ENCODE measurements at places on chromosomes 4 and X.

DNA sequence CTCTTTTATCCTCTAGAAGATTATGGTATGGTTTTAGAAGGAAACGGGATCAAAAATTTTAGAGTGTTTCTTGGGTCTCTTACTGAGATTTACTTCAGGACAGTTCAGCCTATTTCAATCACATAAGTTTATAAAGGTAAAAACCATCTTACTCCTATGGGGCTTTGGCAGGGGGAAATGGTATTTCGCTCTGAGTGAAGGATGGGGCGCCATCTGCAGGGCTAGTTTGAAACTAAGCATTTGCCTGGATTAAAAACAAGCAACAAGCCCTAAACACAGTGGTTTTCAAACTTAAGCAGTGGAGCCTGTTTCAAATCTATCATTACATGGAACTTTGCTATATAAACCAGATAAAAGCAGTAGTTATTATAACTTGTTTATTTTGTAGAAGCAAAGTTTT lies 361.5 kb upstream of the FMR1 start:
- no peak for DNase-seq

- DNase-seq = no peak
These were observed 36.9 kb downstream of the TLR10 start for GRCh38 chr4:38745881-38746280.

GRCh38 chr4:68249434-68249833 lies 3.9 kb upstream of the TMPRSS11B start:
- no peak for DNase-seq

DNA sequence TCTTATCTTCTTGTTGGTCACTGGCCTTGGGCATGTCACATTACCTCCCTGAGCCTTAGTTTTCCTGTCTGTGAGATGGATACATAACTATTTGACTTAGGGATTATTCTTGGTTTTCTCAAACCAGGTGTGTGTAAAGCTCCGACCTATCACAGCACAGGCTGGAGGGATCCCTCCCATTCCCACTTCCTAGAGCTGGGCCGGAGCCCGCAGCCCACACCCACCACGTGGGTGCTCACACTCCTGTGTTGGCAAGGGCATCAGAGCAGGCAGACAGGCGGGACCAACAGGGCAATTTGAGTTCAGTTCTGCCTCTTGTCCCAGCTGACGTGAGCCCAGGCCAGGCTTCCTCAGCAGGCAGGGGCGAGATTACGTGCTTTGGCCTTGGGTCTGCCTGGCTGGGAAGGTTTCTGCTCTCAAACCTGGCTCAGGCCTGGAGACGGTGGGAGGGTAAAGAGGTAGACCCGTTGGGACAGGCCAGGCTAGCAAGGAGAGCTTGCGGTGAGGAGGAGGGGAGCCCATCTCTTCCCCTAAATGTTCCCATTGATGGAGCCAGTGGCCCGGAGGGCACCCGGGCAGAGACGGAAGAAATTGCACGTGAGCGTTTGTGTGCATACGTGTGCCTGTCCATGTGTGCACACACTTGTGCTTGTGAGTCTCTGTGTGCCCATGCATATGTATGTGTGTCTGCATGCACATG lies 734 bp upstream of the SH3TC1 start:
- DNase-seq = no peak

DNA sequence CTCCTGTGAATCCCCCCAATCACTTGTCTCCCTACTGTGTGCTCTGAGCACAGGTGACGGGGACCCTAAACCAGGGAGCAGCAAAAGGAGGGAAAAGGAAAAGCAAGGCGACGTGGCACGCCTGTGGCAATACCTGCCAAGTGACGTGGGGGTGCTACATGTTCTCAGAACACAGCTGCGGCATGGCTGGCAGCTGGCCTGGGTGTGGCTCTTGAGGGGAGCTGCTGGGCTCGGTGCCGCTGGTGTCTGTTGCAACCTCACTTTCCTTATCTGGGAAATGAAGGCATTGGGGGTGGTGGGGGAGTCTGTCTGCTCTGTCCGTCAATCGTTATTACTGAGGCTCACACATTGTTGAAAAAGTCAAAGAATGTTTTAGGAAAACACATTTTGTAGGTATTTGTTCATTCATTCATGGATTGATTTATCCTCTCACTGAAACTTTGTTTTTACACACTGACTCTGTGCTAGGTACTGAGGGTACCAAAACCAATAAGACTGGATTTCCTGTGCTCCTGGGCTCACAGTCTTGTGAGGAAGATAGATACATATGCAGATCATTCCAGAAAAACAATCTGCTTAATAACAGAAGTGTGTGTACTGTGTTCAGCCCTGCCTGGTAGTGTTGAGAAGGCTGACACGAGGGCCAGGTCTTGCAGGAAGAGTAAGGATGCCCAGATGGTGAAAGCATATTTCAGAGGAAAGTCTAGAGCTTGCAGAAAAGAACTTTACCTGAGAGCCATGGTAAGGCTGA lies 217.6 kb downstream of the PTTG2 start:
- DNase-seq = peak; percentile 44

DNA sequence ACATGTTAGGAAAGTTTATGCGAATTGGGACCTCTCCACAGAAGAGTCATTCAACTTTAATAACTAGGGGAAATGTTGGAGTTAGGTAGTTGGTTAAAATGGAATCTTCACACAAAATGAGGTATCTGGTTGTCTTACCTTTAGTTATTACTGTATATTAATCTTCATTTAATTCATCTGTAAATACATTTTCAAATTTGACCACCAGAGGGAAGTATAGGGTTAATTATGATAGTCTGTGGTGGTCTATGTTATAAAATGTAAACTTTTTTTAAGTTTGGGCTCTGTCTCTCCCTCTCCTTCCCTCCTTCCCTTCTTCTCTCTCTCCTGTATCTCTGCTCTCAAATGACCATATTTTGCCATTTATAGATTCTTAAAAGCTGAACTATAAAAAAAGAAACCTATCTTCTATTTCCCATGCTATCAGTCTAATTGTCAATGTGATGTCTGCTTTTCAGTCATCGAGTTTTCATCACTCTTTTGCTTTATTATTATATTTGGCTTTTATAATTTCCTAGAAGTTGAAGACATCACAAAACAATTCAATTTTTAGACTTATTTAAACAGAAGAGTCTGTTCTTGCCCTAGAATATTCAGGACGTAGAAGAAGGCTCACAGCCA lies 49.8 kb downstream of the TMEM144 start:
- DNase-seq = no peak

Data from activated effector memory CD4-positive, alpha-beta T cell treated with Interleukin-2 at 50 U/mL for 16 hours (primary cell).